ENCODE measurements at places on chromosomes 11 and 22.

GRCh38 chr11:106466521-106467080, 389.1 kb downstream of the AASDHPPT start:
- DNase-seq = no peak

GRCh38 chr11:28168718-28169117, 60.5 kb downstream of the METTL15 start:
- DNase-seq = no peak

GRCh38 chr22:29799217-29799680, 32.1 kb downstream of the UQCR10 start:
- DNase-seq = no peak

GRCh38 chr11:118953265-118953664, 2.8 kb upstream of the UPK2 start:
- no peak for DNase-seq

- peak; percentile 19 for DNase-seq
These were observed 697 bp upstream of the PAFAH1B2 start for GRCh38 chr11:117143390-117143789.

DNA sequence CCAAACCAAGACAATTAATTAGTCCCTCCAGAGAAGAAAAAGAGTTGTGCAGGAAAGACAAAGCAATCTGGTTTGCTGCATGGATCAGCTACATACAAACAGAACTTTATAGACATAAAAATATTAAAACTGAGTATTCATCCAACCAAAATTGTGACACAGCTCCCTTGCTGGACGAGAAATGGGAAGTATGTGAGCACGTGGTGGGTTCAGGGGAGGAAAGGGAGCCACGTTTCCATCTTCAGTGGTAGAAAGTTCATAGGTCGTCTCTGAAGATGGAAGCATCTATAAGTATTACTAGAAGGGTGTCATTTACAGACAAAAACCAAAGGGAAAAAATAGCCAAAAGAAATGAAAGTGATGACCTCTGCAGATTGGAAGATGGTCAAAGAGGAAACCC, 7.1 kb upstream of the KCNJ5 start:
- DNase-seq = no peak

DNA sequence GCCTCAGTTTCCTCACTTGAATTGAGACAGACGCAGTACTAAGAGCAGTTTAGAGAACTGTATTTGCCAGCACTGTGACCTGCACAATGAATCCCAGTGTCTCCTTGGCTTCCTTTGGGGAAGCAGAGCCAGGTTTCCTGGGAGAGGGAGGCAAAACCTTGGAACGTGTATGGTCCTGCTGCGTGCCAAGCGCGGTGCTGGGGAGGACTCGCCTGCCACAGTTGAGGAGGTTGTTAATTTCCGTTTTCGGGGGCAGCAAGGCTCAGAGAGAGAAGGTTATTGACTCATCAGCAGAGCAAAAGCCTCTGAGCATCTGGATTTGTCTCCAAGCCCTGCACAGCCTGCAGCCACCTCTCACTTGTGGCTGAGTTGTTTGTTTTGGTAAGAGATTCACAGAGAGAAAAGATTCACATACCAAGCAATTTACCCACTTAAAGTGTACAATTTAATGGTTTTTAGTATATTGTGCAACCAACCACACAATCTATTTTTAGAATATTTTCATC, 10.8 kb downstream of the SYT12 start:
- no peak for DNase-seq

DNA sequence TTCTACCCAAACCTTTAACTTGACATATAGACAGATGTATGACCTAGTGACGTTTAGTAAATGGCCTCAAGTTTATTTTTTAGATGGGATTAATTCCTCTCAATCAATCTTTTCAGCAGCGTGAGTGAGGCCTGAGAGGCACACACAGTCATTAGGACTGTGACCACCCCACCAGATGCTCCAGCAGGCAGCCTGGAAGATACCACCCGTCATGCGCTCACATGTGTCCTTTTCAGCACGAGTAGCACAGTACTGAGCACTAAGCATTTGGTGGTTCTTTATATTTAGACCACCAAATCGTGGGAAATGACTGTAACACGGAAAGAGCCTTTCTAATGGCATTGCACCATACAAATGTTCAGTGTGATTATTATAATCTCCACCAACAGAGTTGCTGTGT, 354.6 kb upstream of the DDI1 start:
- no peak for DNase-seq

- no peak for DNase-seq
These were observed 68.1 kb downstream of the CSTPP1 start for GRCh38 chr11:47004595-47005033.

DNA sequence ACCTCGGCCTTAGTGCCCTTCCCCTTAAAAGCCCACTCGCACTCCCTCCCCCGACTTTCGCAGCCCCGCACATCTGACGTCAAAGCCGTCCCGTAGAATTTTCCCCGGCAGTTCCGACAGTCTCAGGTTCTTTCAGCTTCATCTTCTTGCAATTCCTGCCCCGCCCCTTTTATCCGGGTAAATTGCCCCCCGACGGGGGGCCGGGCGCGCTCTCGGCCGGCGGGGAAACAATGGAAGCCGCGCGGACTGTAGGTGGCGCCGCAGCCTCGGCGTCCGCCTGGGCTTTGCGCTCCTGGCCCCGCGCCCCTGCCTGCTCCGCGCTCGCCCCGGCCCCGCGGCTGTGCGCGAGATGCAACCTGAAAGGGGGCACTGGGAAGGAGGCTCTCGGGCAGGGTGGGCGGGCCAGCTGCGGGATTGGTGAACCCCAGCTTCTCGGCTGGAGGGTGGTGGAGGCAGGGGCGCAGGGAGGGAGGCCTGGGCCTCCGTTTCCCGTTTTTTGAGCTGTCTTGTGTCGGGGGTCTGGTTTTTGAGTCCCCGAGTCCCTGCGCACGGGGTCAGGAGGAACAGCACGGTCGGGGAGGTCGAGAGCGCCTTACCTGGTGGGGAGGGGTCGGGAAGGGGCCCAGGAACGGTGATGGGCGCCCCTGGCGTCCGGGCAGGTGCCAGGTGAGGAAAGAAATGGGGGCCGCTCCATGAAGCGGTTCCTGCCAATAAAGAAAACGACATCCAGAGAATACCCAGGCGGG, 859 bp upstream of the FGF19 start:
- no peak for DNase-seq

DNA sequence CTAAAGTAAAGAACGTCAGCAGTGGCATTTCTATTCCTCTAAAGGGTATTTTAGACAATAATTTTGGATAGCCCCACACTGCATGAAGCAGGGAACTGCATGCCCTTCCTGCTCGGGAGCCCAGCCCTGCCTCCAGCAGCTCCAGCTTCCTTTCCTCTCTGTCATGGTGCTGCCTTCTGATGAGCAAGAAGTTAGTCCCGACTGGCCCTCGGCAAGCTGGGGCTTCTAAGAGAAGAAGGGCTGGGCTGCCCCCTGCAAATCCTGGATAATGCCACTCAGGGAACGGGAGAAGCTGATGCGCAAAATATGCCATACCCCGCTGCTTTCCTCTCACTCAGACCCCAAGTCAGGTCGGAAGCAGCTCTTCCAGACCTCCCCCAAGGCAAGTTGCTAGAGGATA, 296.4 kb downstream of the ETS1 start:
- DNase-seq = no peak

GRCh38 chr11:3962406-3962840, 107.0 kb downstream of the STIM1 start:
- no peak for DNase-seq

DNA sequence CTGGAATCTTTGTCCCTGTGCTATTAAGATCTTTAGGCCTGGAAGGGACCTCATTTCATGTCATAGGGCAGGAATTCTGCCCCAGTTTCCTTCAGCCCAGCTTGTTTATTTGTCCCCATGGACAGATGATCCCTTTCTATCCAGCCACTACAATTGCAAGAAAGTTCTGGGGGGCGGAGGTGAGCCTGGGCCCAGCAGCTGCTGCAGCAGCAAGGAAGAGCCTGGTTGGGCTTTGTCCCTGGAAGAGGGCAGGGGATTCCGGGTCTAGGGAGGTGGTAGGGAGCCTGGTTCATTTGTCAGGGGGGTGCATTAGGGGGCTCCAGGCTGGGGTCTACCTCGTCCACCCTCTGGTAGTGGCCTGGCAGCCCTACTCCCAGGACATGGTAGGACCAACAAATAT, 16.4 kb upstream of the CACNA1I start:
- DNase-seq = no peak

DNA sequence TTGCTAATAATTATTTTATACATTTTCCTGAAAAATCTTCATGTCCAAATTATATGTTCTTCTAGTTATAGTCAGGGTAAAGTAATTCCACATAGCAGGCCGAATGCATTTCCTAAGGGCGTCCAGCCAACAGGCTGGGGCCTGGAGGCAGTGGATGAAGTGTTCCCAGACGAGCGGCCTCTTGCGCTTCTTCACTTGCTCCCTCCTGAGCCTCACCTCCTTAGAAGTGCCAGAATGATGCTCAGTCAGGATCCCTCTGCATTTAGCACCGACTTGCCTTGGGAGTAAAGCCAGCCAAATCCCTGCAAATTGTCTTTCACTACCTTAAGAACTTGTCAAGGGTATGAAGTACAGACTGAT, 1.5 kb downstream of the OLFML1 start:
- DNase-seq = no peak

GRCh38 chr11:104104664-104105063, 59.3 kb downstream of the PDGFD start:
- no peak for DNase-seq

DNA sequence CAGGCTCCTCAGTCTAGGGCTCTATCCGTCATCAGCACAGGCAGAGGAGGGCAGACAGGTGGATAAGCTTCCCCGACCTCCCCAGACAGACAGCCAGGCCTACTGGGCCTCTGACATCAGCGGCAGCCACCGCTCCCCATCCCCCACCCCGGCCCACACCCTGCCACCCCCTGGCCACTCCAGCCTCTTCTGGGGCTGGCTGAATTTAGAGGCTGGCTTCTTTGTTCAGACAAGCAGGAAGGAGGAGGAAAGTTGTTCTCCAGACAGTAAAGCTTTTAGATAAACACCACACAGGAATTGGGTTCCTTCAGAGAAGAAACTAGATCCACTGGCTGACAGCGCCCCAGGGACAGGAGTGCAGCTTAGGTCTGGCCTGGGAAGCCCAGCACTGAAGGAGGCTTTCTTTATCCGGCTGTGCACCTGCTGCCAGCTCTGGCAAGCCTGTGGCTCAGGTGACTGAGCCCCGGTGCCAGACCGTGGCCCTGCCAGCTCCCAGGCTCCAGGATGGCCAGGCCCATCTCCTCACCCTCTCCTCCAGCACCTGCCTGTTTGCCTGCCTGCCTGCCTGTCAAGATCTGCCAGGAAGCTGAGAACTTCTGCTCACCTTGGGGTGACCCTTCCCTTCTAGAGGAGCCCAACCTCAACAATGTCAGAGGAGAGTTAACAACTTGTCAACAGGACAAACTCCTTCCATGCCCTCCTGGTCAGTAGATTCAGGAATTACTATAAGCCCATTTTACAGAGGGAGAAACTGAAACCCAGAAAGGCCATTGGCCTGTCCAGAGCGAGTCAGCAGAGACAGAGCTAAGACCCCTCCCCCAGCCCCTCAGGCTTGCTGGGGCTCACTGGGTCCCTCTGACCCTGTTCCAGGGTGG, 44.0 kb upstream of the KLHL35 start:
- DNase-seq = no peak

Measured in activated naive CD4-positive, alpha-beta T cell treated with Interleukin-2 at 50 U/mL for 16 hours (primary cell).